NCI-H1048 (cell line): ENCODE measurements at places on chromosomes 1 and 21.

- DNase-seq: no peak
These were observed 13.6 kb downstream of the ACTL8 start for GRCh38 chr1:17768651-17769241.

- DNase-seq: no peak
These were observed 58.0 kb upstream of the LAPTM5 start for GRCh38 chr1:30815556-30815955.

DNA sequence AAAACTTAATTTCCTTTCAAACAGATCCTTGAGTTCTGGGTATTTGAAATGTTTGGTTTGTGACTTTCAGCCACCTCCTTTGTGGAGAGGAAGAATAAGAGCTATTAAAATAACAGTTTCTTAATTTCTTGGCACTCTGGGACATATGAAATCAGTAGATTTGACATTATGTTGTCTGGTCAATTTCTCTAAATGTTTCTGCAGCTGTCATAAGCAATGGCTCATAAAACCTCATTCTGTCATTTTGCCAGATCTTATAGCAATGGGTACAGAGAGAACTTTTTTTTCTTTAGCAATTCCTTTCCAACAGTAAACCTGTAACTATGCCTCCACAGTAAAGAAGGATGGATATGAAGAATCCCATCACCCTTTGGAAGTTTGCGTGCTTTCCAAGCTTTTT, 52.6 kb downstream of the LAMC1 start:
- DNase-seq: no peak

DNA sequence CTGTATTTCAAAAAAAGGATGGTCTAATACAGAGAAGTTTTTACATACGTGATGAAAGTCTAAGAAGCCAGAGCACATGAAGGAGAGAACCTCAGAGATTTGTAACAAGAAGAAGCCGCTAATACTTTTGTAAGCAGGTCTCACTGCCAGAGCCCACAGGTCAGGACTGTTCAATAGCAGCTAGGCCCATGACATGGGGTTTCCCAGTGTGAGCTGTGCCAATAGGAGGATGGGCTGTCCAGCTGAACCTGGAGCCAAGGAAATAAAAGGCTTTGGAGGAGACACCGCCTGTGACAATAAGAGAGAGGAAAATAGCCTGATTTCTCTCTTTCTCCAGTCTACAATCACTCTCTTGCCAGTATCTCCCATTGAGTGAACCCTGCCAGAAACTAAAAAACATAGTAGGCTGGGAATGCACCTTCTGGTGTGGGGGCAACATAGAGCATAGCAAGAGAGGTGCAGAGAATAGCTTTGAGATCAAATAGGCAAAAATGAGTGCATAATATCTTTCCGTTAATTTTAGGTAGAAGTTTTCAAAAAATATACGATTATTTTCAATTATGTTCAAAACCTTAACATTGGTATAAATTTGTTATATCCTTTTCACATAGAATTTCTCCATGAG, 360.3 kb downstream of the NEGR1 start:
- DNase-seq: no peak

- no peak for DNase-seq
These were observed 564.4 kb downstream of the MATN1 start for GRCh38 chr1:30159015-30159414.

GRCh38 chr1:30920827-30921226, 12.3 kb upstream of the SDC3 start:
- DNase-seq: no peak

- DNase-seq: no peak
These were observed 654 bp upstream of the ARHGEF2 start for GRCh38 chr1:155978973-155979429.

- DNase-seq: peak; percentile 31
These were observed 1265.1 kb downstream of the BRINP3 start for GRCh38 chr1:189212606-189213005.

- DNase-seq: no peak
These were observed 671 bp downstream of the KIF26B start for GRCh38 chr1:245155272-245156040.

DNA sequence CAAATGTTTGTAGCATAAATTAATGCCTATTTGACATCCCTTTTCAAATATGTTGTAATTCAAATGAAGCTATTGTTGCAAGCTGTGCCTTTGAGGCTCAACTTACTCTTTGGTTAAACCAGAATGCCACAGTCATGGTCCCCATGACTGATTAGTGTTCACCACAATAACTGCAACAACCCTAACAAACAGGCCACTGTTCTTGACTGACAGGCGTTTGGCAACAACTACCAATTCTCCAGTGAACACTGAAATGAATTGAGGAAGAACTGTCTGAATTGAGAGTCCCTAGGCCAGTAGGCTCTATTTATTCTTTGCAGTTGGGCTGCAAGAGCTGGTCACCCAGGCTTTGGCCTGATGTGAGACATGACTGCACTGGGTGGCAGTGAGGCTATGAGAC, 6.6 kb upstream of the TMEM167B start:
- no peak for DNase-seq

DNA sequence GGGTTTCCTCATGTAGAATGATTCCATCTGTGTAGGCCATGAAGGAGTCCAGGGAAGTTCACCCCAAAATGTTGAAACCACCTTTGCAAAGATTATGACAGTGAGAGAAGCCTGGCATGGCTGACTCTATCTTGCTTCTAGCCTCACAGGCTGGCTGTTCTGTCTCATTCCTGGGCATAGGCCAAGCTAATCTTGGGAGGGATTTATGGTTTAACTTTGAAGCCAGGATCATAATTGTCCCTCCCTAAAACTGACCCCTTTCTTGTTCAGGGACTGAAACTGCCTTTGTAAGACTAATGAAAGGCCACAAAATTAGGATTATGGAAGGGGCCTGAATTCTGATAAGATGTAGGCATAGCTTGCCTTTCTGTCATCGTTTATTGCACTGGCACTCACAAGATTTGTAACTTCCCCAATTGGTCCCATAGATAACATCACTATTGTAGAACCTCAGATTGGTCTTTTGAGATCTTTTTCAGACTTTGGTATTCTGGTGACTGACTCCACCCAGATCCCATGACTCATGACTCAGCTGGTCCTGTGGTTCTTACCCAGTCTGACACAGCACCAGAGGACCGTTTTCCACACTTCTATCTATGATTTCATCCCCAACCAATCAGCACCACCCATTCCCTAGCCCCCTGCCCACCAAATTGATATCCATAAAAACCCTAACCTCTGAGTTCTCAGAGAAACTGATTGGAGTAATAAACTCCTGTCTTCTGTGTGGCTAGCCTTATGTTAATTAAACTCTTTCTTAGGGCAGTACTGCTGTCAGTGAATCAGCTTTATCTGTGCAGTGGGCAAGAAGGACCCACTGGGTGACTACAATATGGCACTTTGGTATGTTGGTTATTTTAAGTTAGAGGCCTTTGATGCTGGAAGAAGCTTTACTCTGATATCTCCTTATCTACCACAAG, 13.6 kb upstream of the LAMTOR5 start:
- DNase-seq: no peak

GRCh38 chr1:245337829-245338484, 183.2 kb downstream of the KIF26B start:
- no peak for DNase-seq

GRCh38 chr1:117032681-117033539, 27.2 kb upstream of the TTF2 start:
- DNase-seq: no peak

GRCh38 chr1:170545476-170545875, 13.5 kb downstream of the GORAB start:
- no peak for DNase-seq

GRCh38 chr1:230332575-230333066, 93.5 kb downstream of the PGBD5 start:
- no peak for DNase-seq

GRCh38 chr1:236868625-236869467, 73.8 kb downstream of the MTR start:
- no peak for DNase-seq

- no peak for DNase-seq
These were observed 18.0 kb downstream of the WDR4 start for GRCh38 chr21:42861311-42861847.

DNA sequence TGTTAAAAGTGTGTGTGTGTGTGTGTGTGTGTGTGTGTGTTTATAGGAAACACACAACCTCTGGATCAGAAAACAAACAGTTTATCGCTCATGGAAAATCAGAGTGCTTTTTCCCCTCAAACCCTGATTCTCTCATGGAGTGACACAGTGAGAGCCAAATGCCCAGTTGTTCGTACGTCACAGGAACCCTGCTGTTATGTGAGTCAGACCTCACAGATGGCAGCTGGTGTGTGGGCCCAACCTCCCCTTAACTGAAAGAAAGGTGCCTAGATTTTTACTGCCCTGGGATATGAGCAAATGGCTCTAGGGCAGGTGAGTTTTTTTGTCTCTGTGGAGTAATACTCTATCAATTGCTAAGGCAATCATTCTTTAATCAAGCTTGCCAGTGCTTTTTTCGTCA, 1788.1 kb downstream of the BRINP3 start:
- no peak for DNase-seq

DNA sequence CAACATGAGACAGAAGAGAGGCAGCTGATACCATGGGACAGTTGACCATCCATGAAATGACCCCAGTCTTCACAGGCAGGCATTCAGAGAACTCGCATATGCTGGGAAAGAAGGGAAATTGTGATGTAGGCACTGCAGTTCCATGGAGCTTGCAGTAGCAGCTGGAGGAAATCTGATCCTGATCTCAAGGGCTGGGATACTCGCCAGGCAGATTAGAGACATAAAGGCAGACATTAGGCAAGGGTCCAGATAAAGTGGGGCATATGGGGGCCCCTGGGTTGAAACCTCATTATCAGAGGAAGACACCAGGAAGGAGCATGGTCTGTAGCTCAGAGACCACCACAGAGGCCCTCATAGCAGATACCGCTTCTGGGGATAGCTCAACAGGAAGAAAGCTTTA, 48.7 kb upstream of the TNR start:
- DNase-seq: no peak

DNA sequence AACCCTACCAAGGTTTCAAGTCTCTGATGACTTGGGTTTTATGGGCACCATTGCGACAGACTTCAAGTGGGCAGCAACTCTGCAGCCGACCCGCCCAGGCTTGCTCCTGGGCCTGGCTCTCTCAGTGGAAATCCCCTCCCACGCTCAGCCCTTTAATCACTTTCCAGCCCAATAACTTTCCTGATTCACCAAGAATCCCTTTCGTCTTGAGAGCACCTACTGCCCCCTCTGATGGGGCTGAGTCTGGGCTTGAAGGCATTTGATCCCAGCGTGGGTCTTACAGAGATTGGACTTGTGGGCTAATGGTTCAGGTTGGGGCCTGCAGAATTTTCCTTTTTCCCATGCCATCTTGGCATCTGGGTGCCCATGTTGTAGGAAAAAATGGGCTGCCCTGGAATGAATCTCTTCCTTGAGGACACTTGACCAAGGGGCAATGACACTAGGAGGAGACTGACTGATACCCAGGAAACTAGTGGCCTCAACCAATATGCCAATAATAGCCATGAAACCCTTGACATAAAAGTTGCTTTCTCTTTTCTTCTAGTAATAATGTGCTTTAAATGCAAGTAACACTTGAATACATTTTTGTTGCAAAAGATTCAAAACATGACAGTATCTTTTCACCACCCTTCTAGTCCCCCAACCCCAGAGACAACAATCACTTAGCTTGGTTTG, 7.8 kb upstream of the PHLDA3 start:
- DNase-seq: no peak

DNA sequence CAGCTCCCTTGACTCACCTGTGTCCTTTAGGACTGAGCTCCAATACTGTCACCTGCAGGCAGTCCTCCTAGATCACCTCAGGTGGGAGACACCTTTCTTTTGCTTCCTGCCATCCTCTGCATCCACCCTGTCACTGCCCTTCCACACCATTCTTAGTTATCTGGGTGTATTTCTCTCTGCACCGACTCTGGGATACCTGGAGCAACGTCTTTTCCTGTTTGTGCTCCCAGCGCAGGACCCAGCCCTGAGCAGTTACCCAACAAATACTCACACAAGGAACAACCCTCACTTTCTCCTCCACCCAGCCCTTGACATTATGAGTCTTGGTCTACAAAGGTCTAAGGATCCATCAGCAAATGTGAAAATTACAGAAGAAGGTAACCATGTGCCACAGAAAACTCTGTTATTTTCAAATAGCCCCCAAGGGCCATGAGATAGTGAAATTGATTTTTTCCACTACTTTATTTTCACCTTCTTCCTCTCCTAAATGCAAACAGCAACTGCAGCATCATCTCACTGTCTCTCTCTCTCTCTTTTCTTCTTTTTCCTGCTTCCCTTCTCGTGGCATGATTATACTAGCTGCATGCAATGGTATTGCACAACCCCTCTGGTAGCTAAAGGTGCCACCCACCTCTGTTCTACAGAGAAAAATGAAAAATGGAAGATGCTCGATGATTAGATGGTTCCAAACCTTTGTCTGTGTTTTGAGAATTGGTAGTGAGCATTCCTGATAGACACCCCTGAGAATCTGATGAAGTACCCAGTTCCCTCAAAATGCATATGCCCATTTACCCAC, 89.0 kb downstream of the MIS18A start:
- DNase-seq: no peak

DNA sequence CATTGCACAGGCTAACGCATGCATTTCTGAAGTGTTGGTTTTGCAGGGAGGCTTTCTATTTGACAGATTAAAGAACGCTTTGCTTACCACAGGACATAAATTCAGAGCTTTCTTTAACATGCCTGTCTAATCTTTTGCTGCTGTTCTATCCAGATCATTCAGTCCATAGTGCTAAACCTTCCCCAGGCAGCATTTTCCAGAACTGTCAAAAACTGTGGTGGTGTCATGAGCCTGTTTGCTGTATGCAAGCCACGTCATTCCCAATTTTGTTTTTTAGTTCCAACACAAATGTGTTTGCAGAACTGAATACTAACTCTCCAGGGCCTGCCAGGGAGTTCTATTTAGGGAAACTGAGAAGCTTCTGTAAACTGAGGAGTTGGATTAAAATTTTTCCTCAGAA, 390.5 kb upstream of the LYPLAL1 start:
- DNase-seq: no peak

- DNase-seq: no peak
These were observed 3.0 kb upstream of the PDC start for GRCh38 chr1:186463926-186464325.

DNA sequence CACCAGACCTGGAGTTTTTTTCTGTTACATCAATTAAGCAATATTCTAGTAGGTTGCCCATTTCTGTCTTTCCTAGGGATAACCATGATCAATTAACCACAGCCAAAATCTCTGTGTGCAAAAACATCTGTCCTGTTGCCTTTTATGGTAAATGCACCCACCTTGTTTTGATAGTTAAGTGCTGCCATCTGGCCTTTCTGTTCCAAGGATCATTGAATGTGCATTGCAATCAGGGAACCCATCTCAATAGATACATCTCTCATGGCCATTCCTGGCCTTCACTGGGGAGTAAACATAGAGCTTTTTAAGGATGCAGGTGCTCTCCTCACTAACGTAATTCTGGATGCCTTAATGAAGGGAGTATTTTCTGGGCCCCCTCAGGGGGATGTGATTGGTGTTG, 111.8 kb upstream of the KIAA1614 start:
- no peak for DNase-seq

DNA sequence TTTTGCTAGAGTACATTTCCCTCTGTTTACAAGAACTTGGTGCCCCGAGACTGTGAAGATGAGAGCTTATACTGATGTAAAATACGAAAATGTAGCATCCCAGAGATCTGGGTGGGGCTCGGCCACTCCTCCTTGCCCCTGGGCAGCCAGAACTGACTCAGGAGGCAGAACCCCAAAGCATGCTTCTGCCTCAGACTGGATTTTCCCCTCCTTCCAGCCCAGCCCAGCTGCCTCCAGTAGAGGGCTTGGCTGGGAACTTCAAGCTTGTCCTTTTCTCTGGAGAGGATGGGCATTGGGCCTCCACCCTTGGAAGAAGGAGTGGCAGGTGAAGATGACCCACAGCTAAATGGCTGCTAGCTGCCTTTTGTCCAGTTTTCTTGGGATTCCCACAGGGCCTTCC, 24.3 kb upstream of the BTG2 start:
- no peak for DNase-seq
